ENCODE measurements at places on chromosomes 7 and 10. TPM values are rescaled to one million over a fixed set of nuclear protein-coding genes. Genes with fewer than 3 reads are reported as not detected.
A peak's percentile ranks its signal among the peaks of the same experiment; 100 is the strongest.

CALML5 gene
- polyA plus RNA-seq, result not detected

SLC18A3 gene
- not detected for polyA plus RNA-seq

COBL gene
- not detected for polyA plus RNA-seq

HPSE2 gene
- not detected for polyA plus RNA-seq

DNA sequence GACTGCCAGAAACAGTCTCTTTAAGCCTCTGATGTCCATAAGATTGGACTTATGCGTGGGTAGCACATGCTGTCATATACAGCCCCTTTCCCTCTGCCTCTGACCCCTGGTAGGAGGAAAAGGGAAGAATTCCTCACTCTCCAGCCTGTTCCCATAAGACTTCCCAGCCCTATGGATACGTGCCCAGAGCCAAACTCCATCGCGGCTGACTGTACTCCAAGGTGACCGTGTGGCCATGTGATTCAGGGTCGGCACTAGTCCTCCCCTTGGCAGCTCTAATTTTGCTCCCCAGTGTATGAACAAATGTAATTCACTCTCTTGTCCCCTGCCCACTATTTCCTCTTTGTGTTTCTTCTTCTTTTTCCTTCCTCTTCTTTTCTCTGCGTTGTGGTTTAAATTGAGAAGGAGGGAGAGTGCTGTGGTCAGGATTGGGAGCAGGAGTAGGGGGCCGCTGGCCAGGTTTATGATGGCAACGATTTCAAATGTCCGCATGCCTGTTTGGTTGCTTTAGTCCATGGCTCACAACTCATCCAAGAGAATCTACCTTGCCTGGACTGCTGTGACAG lies 43.8 kb downstream of the PRLHR start:
- H3K4me1 ChIP-seq, result no peaks in the 10 kb centered on the region
- no peak for DNase-seq
- no peak overlapping the region for H3K27ac ChIP-seq
- H3K27me3 ChIP-seq, result no peaks in the 10 kb centered on the region
- H3K36me3 ChIP-seq, result no peaks in the 10 kb centered on the region
- H3K4me3 ChIP-seq, result no peak overlapping the region

DNA sequence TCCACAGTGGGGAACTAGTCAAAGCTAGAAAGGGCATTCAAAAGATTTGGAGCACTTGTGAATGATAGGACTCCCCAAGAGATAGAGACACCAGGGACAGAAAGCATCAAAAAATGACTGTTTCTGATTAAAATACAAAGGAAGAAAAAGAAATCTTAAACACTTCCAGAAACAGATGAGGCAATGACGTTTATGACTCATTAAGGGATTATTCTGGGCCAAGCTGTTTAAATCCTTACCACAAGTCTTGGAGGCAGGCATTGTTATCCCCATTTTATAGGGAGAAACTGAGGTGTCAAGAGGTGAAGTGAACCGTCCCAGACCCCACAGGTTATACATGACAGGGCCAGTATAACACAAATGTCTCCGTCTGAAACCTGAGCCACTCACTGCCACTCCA lies 68.3 kb upstream of the AMPH start:
- no peaks in the 10 kb centered on the region for H3K4me1 ChIP-seq
- no peaks in the 10 kb centered on the region for H3K27me3 ChIP-seq
- no peak overlapping the region for H3K27ac ChIP-seq
- DNase-seq, result no peak
- no peaks in the 10 kb centered on the region for H3K36me3 ChIP-seq

DNA sequence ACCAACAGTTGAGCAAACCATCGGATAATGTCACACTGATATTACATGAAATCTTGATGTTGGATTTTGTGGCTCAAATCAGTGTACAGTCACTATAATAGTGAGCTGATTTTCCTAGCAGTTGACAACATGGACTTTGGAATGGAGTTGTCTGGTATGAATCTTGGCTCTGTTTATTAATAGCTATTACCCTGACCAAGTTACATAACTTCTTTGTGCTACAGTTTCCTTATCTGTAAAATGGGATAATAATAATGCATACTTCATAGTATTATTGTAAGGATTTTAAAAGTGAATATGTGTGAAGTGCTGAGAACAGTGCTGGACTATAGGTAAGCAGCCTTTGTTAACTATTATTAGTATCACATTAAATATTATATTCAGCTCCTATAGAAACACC lies 26.1 kb upstream of the ANLN start:
- no peaks in the 10 kb centered on the region for H3K36me3 ChIP-seq
- H3K4me1 ChIP-seq, result no peaks in the 10 kb centered on the region

- no peaks in the 10 kb centered on the region for H3K4me1 ChIP-seq
- H3K36me3 ChIP-seq, result no peaks in the 10 kb centered on the region
- no peak overlapping the region for H3K27ac ChIP-seq
- no peaks in the 10 kb centered on the region for H3K27me3 ChIP-seq
- no peak overlapping the region for H3K4me3 ChIP-seq
Observed at GRCh38 chr10:49299816-49300139, 808 bp downstream of the C10orf71 start.

- H3K4me1 ChIP-seq, result no peaks in the 10 kb centered on the region
- H3K27ac ChIP-seq, result no peak overlapping the region
- H3K4me3 ChIP-seq, result no peak overlapping the region
- H3K36me3 ChIP-seq, result no peaks in the 10 kb centered on the region
- no peaks in the 10 kb centered on the region for H3K27me3 ChIP-seq
Observed at GRCh38 chr10:87605628-87606251, 53.9 kb upstream of the PAPSS2 start.

DNA sequence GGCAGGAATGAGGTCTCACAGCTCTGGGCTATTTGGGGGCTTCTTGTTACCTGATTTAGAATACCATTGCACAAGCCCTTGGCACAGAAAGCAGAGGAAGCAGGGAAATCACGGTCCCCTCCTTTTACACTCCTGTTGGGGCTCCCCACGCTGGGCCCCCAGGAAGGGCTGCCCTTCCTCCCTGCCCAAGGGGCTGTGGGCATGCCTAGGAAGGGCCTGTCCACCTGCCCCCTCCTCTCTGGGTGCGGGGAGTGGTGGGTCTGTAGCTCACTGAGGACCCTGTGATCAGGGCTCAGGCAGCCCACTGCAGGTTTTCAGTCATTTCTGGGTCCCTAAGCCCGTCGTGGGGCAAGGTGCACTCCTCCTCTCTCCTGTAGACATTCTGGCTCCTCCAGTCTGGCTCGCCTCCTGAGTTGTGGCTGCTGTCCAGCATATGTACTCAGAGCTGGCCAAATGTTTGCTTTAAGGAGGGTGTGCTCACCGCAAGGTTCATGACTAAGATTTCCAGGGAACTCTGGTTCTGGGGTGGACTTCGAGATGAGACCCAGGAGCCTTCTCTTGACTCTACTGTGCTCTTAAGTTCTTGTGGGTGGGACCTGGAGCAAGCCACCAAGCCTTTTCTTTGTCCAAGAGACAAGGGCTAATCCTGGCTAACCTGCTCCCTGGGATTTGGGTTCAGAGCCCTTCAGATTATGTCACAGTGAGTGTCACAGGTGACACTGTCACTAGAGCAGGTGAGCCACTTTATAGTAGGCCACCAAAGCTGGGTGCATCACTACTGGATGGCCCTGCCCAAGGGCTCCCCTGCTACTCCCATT lies 56.0 kb downstream of the TACR2 start:
- DNase-seq, result no peak
- H3K4me3 ChIP-seq, result no peak overlapping the region
- H3K27me3 ChIP-seq, result no peaks in the 10 kb centered on the region
- peak overlapping the region; percentile 57 for H3K27ac ChIP-seq
- peaks cover 48% of the 10 kb centered on the region for H3K4me1 ChIP-seq
- peaks cover 36% of the 10 kb centered on the region for H3K36me3 ChIP-seq

- H3K27ac ChIP-seq, result no peak overlapping the region
- H3K4me1 ChIP-seq, result peaks cover 3% of the 10 kb centered on the region
- no peak overlapping the region for H3K4me3 ChIP-seq
Observed at GRCh38 chr10:133381036-133381435, 2.0 kb downstream of the PAOX start.

DNA sequence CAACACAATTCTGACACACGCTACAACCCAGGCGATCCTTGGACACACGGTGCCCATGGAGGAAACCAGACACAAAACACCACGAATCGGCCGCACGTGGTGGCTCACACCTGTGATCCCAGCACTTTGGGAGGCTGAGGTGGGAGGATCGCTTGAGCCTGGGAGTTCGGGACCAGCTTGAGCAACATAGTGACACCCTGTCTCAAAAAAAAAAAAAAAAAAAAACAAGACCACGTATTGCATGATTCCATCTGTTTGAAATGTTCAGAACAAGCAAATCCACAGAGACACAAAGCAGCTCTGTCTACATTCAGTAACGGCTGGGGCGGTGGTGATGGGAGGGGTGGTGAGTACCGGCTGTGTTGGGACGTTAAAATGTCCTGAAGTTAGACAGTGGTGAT lies 25.2 kb downstream of the ADAP1 start:
- peaks cover 8% of the 10 kb centered on the region for H3K4me1 ChIP-seq
- no peak overlapping the region for H3K27ac ChIP-seq
- no peaks in the 10 kb centered on the region for H3K27me3 ChIP-seq
- no peaks in the 10 kb centered on the region for H3K36me3 ChIP-seq
- H3K4me3 ChIP-seq, result no peak overlapping the region

DNA sequence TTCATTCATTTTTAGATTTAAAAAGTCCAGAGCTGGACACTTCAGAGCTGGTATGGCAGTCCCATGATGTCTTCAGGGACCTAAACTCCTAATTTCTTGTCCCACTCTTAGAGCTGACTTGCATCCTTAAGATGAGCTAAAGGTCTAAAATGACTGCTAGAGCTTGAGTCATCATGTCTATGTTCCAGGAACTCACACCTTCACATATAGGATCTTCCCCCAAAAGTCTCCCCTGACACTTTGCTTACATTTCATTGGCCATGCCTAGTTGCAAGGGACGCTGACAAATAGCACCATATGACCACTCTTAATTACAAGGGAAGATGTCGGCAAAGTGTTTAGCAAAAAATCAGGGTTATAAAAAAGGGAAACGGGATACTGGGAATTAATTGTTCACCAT lies 10.4 kb upstream of the AOAH start:
- H3K4me1 ChIP-seq, result peaks cover 24% of the 10 kb centered on the region
- H3K27ac ChIP-seq, result no peak overlapping the region
- no peaks in the 10 kb centered on the region for H3K27me3 ChIP-seq
- no peaks in the 10 kb centered on the region for H3K36me3 ChIP-seq

DNA sequence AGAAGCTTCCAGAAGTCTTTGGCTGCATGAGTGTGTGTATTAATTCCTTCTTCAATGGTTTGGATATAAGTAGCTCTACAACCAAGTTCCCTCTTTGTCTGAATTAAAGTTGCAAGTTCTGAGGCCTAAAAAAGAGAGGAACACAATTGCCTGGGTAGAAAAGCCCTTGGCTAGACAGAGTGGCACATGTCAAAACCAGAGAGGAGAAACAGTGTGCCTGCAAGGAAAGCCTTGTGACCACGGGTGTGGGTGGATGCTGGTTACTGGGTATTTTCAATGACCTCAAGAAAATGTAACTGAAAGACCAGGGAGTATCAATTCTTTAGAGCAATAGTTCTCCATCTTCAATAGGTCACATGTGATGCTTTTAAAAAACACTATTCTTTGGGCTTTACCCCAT lies 148.3 kb downstream of the SVIL start:
- no peak overlapping the region for H3K27ac ChIP-seq
- peaks cover 7% of the 10 kb centered on the region for H3K36me3 ChIP-seq
- H3K4me1 ChIP-seq, result no peaks in the 10 kb centered on the region
- no peak overlapping the region for H3K4me3 ChIP-seq

DNA sequence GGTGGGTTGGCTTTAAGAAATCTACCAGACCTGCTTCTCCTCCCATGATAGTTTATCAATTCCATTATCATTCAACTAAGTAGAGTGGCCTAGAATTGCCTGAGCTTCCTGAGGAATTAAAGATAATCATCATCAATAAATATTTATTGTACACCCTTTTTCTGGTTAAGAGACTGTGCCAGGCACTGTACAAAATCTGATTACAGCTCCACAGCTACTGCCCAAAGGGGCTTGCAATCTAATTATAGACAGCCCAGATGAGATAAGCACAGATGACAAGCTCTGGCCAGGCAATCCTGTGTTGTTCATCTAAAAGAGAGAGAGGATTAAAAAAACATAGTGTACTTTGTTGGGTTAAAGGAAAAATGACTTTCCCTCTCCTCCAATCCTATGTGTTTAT lies 586.4 kb downstream of the GATA3 start:
- no peak overlapping the region for H3K4me3 ChIP-seq
- H3K36me3 ChIP-seq, result no peaks in the 10 kb centered on the region

GRCh38 chr7:100693312-100694097 lies 545 bp downstream of the GIGYF1 start:
- peak overlapping the region; percentile 73 for H3K27ac ChIP-seq
- H3K27me3 ChIP-seq, result no peaks in the 10 kb centered on the region
- DNase-seq, result no peak
- peaks cover 27% of the 10 kb centered on the region for H3K4me1 ChIP-seq

DNA sequence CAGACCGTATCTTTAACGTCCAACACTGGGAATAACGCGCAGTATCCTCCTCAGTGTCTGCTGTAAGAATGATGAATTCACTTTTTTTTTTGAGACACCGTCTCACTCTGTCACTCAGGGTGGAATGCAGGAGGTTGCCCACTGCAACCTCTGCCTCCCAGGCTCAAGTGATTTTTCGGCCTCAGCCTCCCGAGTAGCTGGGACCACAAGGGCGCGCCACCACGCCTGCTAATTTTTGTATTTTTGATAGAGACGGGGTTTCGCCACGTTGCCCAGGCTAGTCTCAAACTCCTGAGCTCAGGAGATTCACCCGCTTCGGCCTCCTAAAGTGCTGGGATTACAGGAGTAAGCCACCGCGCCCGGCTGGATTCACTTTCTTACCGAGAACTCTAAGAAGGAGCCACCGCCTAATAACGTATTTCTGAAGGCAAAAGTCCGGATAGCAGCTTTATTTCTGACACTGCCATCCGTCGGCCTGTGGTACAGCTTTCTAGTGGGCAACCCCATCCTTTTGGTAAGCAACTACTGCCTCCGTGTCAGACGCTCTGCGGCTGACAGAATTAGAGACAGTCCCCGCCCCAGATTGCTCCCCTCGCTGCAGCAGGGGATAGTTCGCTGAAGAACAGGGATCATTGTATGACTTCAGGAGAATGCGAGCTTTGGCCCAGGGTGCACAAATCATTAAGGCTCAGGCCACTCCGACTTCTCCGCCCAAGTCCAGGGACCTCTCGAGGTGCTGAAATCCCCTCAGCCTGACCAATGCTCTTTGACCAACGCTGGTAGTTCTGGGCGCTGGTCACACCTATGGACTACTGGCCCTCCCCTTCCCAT lies 662 bp downstream of the POLR3A start:
- H3K4me3 ChIP-seq, result peak overlapping the region; percentile 99
- peak overlapping the region; percentile 89 for H3K27ac ChIP-seq
- H3K4me1 ChIP-seq, result peaks cover 17% of the 10 kb centered on the region
- H3K27me3 ChIP-seq, result no peaks in the 10 kb centered on the region

Data from naive thymus-derived CD4-positive, alpha-beta T cell (primary cell).